Hypothalamus (tissue), 51 donors: ENCODE measurements at places on chromosomes 1 and 21.

GRCh38 chr21:34530261-34530660, 18.3 kb upstream of the KCNE1 start:
- DNase-seq = no peak

GRCh38 chr1:182192966-182193365, 131.5 kb upstream of the ZNF648 start:
- DNase-seq = no peak

GRCh38 chr1:166902279-166902678, 26.2 kb upstream of the TADA1 start:
- no peak for DNase-seq

DNA sequence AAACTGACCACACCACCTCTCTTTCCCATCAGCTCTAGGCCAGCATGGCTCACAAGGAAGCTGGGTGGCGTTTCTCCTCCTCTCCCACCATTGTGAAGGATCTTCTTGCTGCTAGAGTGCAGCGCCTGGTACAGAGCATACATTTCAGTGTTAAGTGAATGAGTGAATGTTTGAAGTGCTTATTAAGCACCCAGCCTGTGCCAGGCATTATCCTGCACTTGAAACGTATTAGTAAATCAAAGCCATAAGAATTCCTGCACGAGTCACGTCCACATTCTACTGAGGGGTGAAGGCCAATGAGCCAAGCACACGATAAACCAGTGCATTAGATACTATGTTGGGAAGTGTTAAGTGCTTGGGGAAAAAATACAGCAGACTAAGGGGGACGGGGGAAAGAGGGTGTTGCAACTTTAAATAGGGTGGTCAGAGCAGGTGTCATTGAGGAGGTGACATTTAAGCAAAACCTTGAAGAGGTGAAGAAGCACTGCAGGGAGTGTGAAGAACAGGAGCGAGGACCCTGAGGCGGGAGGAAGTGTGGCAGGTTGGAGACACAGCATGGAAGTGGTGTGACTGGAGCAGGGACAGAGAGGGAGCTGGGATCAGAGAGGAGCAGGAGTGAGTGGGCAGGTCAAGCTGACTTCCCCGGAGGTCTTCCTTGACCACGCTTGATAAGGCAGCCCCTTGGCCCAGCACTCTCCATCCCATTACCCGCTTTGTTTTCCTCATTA, 48.5 kb upstream of the LRRN2 start:
- DNase-seq = no peak

DNA sequence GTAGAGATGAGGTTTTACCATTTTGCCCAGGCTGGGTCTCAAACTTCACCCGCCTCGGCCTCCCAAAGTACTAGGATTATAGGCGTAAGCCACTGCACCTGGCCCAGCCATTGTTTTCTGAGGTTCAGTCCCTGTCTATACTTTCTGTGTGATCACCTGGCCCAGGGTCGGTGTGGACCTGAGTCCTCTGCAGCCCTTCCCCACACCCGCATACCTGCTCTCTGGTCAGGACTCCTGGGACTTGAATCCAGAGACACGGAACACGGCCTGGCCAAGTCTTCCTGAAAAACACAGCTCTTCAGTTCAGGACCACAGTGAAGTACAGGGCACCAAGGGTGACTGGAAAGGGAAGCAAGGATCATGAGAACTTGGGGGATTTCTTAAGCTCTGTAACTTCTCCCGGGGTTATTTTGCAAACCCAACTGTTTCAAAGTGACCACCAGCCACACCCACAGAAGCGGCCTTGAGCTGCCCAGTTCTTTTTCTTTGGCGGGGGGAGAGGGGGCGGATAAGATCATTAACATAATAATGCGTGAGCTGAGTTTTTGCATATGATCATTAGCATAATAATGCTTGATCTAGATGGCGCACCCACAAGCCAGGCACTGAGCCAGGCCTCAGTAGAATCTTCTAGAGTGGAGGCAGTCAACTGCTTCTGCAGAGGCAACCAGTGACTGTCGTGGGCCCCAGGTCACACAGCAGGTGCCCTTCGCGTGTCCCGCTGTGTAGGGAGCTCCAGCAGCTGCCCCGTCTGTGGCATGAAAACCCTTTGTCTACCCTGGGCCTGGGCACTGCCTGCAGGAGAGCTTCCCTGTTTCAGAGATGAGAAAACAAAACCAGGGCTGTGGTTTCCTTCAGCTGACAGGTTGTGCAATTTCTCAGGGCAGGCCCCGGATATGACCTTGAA, 1.7 kb upstream of the NADK start:
- peak; percentile 35 for DNase-seq

DNA sequence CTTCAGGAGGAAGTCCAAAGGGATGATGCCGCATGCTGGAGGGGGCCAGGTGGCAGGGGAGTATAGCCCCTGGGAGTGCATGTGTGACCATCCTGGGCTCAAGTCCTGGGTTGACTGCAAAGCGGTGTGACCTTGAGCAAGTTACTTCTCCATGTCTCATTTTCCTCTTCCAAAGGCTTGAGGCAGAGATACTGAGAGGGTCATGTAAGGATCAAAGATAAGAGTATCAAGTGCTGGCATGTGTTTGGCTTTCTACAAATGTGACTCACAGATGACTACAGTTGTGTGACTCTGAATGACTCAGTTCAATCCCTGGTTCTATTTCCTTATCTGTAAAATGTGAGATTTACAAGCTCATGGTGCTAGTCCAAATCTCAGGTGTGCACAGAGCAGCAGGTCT, 26.1 kb downstream of the PROK1 start:
- no peak for DNase-seq

DNA sequence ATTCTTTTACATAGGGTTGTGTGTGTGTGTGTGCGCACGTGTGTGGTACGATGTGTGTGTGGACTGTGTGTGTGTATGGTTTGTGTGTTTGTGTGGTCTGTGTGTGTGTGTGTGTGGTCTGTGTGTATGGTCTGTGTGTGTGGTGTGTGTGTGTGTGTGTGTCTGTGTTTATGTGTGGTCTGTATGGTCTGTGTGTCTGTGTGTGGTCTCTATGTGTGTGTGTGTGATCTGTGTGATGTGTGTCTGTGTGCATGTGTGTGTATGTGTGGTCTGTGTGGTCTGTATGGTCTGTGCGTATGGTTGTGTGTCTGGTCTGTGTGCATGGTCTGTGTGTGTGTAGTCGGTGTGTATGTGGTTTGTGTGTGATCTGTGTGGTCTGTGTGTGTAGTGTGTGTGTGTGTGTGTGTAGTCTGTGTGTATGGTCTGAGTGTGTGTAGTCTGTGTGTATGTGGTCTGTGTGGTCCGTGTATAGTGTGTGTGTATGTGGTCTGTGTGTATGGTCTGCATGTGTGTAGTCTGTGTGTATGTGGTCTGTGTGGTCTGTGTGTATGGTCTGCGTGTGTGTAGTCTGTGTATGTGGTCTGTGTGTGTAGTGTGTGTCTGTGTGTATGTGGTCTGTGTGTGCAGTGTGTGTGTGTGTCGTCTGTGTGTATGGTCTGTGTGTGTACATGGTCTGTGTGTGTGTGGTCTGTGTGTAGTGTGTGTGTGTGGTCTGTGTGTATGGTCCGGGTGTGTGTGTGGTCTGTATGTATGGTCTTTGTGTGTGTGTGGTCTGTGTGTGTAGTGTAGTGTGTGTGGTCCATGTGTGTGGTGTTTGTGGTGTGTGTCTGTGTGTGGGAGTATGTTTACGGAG, 46.8 kb downstream of the RHOU start:
- no peak for DNase-seq
